ENCODE measurements at places on chromosomes 3 and 15.

DNA sequence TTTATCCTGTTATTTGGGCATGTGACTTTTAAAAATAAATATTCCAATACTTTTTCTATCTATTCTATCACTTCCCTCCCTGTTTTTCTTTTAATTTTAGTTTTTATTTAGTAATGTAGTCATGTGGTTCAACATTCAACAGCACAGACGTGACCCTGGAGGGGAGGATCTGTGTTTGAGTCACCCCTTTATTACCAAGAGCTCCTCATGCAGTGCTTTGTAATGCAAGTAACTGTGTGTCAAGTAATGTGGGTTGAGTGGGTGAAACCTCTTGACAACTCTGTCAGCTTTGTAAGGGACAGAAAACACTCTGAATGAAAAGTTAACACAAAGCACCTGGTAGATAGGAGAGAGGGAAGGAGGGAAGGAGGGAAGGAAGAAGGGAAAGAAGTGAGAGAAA lies 89.7 kb upstream of the FGF12 start:
- no peak for DNase-seq

DNA sequence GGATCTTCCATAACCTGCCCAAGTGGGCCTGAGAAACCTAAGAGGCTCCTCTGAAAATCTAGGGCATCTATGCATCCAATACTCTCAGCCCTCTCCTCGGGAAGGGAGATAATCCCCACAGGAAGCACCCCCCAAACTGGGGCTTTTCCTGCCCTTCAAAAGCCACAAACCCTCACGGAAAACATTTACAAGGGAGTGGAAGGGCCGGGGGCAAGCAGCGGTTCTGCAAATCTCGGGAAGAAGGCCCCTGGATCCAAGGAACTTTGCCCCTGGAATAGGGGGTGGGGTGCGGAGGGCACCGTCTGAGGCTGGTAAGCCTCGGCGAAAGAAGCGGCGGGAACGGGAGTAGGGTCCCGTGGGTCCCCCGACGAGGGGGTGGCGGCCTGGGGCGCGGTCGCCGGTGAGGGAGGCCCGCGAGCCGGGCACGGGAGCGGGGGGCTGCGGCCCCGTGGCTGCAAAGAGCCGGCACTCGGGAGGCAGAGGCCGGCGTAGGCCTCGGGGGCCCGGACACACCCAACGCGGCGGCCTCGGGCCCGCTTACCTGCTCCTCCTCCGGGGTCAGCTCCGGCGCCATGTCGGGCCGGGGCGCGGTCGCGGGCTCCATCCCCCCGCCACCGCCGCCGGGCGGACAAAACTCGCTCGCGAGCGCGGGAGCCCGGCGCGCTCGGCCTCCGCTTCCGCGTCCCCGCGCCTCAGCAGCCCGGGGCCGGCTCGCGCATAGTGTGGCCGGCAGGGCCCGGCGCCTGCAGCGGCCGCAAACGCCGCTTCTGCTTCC lies 755 bp downstream of the PTPN9 start:
- no peak for DNase-seq

DNA sequence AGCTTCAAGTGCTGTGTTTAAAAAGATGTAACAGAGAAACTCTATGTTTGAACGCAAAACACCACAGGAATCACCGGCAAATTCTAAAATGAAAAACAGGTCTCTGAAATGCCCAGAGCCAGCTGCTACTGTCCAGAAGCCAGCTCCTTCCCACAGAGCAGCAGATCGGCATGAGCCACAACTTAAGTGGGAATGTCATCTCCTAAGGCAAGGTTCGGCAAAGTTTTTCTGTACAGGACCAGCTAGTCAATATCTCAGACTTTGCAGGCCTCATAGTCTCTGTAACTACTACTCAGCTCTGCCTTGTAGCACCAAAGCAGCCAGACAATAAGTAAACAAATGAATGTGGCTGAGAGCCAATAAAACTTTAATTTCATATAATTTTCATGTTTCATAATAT lies 4.9 kb downstream of the PLOD2 start:
- DNase-seq: no peak

- no peak for DNase-seq
Observed at GRCh38 chr3:124246949-124247348, 255.0 kb upstream of the ROPN1 start.

DNA sequence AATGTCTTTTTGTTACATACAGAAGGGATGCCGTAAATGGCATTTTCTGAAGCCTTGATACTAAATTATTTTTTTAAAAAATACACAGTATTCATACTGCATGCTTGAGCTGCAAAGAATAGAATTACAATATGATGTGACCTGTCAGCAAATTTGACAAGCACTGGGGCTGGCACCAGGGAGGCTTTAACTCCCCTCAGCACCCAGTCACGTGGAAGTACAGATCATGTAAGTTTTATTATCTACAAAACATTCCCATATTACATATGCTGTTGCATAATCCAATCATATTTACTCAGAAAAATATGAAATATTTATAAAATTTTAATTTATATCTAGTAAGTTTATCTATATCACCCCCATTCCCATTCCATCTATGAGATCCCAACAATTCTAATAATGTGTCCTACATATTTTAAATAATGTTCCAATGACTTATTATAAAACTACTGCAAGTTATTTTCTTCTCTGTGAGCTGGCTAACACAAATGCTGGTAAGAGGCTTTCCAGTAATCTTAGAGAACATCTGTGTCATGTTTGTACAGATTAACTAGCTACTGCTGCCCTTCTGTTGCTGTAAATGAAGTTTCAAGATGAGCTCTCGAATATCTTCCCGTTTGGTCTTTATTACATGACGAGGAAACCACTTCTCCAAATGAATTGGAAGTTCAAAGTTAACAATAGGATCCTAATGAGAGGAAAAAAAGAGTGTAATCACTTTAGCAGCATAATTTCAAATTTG lies 5.2 kb upstream of the IMPG2 start:
- DNase-seq: no peak

DNA sequence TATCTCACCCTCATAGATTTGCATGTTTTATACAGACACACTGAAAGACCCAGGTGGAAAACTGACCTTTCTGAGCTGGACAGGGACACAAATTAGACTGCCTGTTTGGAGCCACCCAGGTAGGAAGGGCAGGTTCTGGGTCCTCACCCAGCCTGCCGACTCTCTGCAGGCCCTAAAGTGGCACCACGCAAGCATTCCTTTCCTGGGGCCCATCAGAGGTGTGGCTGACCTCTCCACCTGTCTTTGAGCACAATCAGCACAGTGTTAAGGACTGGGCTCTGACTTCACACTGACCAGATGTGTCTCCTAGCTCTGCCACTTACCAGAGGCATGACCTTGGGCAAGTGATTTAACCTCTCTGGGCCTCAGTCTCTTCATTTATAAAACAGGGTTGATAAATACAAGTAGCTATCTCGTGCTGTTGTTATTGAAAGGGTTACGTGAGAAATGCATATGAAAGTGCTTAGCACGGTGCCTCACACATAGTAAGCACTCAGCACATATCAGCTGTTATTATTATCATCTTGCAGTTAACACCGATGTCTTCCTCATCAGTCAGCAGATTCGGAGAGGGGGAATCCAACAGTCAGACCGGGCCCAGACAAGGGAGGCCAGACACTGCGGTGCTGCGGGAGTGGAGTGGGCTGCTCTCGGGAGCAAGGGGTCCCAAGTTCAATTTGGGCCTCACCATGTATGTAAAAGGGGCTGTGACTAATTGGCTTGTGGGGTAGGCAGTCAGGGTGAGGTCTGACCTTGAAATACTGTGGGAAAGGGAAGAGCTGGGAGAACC lies 2.0 kb upstream of the TBC1D2B start:
- DNase-seq: no peak

- no peak for DNase-seq
Observed at GRCh38 chr3:120119846-120120510, 25.7 kb upstream of the GSK3B start.

GRCh38 chr3:122918576-122919290 lies 108.8 kb downstream of the SEMA5B start:
- DNase-seq: no peak
